ENCODE measurements at places on chromosomes 16 and 17.

DNA sequence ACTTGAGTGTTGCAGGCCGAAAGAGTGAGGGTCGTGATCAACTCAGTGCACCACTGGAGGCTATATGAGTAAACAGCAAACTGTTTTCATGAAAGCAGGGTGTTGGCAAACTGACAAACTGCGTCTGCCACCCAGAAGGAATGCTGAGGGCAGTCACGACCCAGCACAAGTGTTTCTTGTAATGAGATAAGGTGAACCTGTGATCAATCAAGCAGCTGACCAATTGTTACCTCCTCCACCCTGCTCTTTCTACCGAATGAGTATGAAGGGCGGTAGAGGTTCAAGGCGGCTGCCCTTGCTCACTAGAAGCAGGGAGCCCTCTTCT lies 5.5 kb upstream of the SRL start:
- DNase-seq: peak; percentile 64

DNA sequence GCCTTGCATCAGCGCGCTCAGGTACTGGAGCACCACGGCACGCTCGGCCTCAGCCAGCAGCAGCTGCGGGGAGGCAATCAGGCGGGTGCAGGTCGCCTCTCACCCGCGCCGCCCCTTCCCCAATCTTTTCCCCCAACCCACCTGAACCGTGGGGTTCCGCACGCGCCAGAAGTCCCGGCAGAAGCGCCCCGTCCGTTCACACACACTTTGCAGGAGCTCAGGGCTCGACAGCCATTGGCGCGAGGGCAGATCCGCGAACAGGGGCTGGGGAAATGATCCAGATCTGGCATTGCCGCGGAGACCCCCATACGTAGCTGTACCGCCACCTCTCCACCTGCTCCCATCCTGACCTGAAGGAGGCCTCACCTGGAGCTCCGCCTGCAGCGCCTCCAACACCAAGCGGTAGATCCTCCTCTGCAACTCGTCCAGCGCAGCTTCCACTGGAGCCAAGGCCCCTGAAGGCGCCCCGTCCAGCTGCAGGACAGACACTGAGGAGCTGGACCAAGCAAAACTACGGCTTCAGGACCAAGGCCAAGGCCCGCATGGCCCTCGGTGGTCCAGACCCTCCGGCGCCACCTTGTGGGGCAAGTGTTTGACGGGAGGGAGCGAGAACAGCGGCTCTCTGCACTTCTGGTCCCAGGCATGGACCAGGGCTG lies 1.4 kb upstream of the MATCAP1 start:
- peak; percentile 76 for DNase-seq

DNA sequence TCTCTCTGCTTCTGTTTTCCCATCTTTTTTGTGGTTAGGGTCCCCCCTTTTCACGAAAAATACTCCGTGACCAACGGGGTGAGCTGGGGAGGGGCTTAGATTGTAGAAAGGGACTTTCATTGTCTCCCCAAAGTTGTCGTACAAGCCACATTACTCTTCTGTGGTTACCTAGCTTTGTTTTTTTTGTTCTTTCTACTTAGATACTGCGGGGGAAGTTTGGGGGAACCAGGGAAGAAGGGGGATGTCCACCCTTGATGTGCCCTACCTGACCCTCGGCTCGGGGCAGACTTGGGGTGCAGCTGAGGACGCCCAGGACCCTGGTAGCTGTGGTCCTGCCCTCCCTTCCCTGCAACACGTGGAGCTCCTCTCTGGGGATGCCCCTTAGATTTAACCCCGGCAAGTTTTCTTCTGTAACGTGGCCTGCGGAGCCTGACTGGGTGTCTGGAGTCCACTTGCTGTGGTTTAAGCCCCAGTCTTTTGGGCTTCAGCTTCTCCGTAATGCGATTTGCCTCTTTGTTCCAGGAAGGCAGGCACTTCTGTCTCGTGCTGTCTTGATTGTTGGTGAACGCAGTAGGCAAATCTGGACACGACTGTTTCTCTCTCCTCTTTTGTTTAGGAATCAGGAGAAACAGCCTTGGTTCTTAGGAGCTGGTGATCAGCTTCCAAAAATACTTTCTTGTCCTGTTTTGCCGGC lies 892 bp downstream of the ABCC1 start:
- DNase-seq: peak; percentile 23

- no peak for DNase-seq
These were observed 3.5 kb upstream of the CDH11 start for GRCh38 chr16:65125322-65125721.

DNA sequence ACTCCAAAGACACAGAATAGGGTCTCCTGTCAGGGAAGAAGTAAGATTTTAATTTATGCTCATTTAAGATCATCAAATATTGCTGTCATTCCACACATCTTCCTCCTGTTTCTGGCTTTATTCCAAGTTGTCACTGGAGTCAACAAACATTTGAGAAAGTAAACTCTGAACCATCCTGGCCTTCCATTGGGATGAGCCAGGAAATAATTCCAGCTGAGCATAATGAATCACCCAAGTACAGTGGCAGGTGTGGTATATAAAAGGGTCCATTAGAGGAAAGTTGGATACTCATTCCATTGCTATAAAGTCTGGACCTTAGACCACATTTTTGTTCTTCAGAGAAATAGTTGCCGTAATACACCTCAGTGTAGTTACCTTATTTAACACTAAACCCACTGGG lies 246.1 kb downstream of the SLC39A11 start:
- DNase-seq: peak; percentile 65

- DNase-seq: no peak
These were observed 2.4 kb downstream of the RAP1GAP2 start for GRCh38 chr17:2798678-2799077.

DNA sequence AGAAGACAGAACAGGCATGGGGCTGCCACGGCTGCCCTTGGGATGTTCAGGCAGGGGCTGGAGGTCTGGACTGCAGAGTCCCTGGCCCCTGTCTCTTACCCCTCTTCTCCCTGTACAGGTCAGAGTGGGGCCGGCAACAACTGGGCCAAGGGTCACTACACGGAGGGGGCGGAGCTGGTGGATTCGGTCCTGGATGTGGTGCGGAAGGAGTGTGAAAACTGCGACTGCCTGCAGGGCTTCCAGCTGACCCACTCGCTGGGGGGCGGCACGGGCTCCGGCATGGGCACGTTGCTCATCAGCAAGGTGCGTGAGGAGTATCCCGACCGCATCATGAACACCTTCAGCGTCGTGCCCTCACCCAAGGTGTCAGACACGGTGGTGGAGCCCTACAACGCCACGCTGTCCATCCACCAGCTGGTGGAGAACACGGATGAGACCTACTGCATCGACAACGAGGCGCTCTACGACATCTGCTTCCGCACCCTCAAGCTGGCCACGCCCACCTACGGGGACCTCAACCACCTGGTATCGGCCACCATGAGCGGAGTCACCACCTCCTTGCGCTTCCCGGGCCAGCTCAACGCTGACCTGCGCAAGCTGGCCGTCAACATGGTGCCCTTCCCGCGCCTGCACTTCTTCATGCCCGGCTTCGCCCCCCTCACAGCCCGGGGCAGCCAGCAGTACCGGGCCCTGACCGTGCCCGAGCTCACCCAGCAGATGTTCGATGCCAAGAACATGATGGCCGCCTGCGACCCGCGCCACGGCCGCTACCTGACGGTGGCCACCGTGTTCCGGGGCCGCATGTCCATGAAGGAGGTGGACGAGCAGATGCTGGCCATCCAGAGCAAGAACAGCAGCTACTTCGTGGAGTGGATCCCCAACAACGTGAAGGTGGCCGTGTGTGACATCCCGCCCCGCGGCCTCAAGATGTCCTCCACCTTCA lies 11.7 kb downstream of the TUBB3 start:
- no peak for DNase-seq

GRCh38 chr16:89476379-89476778 lies 14.0 kb downstream of the ANKRD11 start:
- no peak for DNase-seq

DNA sequence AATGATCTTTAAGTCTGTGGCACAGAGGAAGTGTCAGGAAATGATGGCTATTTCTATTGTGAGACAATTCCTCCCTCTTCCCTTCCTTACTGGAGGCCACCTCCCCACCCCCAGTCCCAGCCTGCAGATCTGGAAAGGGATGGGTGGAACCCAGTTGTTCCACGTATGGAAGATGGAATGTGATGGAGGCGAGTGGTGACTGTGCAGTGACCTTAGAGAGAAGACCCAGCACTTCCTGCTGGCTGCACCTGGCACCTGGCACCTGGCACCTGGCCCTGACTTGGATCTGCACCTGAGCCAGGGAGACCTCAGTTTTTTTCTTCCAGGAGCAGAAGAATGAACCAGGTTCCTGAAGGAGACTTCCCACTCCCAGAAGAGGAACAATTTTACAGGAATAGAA lies 33.0 kb upstream of the TMC5 start:
- DNase-seq: peak; percentile 75

- DNase-seq: no peak
These were observed 10.2 kb upstream of the C17orf78 start for GRCh38 chr17:37365589-37365988.

GRCh38 chr16:67246756-67247191 lies 507 bp downstream of the FHOD1 start:
- DNase-seq: peak; percentile 92

- no peak for DNase-seq
These were observed 7.2 kb downstream of the SPAG7 start for GRCh38 chr17:4960279-4960922.

GRCh38 chr17:44779211-44780025 lies 20.6 kb downstream of the ADAM11 start:
- DNase-seq: peak; percentile 81

- DNase-seq: no peak
These were observed 167.6 kb downstream of the CNTNAP4 start for GRCh38 chr16:76444832-76445231.

DNA sequence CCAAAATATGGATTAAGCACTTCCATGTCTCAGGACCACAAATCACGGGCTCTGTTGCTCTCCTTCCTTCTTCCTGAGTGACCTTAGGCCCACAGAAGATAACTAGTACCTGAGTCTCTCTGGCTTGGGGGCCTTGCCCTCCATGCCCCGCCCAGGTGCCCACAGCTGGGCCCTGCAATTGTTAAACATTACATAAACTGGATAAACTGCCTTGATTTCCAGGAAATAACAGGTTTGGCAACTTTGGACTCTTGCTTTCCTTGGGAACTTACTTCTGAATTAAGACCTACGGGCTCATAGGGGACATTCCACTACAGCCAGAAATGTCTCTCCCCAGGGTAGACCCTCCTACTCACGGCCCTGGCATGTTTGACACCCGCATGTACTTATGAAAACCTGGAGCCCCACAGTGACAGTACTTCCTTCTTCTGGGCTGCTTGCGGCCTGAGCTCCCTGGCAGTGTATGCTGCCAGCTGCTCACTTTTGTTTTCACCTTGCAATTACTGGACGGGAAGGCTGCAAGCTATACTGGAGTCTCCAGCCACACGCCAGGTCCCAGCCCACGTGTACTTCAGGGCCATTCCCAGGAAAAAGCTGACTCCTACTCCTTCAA lies 2.3 kb upstream of the UBALD2 start:
- peak; percentile 23 for DNase-seq

- no peak for DNase-seq
These were observed 16.7 kb downstream of the HSD11B2 start for GRCh38 chr16:67447508-67448076.

DNA sequence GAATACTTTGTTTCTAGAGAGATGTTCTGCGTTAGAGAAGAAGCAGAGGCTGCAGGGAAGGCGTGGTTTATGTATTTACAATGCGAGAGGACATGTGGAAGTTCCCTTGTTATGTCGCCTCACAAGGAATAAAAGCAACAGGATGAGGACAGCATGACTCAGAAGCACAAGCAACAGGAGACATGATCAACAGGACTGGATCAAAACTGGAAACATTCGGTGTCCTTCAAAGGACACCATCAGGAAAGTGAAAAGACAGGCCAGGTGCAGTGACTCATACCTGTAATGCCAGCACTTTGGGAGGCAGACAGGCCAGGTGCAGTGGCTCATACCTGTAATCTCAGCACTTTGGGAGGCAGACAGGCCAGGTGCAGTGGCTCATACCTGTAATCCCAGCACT lies 52.6 kb downstream of the CCDC57 start:
- DNase-seq: peak; percentile 46

DNA sequence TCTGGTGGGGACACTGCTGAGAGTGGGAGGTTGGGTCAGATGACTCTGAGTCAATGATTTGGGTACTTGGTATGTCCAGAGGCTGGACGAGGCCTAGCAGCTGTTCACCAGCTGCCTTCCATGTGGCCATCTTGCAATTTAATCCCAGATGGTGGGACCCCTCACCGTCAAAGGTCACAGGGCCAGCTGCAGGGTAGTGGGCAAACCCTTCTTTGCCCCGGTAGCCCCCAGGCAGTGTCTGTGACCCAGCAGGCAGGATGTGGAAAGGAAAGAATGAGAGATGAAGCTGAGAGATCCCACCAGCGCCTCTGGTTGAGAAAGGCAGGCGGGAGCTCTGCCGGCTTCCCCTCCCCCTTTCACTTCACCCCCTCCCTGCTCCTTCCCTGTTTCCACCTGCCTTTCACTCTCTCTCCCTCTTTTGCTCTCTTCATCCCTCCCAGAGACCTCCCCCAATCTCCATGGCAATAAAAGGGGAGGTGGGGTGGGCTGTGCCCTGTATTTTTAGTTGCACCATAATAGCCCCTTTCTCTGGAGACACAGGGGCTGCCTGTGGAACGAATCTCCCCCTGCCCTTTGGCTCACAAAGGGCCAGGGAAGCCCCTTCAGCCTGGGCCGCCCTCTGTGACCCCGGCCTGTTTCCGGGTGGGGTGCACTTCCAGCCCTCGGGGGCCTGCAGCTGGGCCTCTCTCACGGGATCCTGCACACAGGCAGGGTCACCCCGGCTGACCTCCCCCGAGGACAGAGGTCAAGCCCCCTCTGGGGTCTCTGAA lies 20.2 kb downstream of the CDK5RAP3 start:
- DNase-seq: peak; percentile 69

Data from NCI-H146 (cell line).